H1 (cell line): ENCODE measurements at places on chromosomes 16 and 17. TPM values are rescaled to one million over a fixed set of nuclear protein-coding genes. Genes with fewer than 3 reads are reported as not detected.

DNA sequence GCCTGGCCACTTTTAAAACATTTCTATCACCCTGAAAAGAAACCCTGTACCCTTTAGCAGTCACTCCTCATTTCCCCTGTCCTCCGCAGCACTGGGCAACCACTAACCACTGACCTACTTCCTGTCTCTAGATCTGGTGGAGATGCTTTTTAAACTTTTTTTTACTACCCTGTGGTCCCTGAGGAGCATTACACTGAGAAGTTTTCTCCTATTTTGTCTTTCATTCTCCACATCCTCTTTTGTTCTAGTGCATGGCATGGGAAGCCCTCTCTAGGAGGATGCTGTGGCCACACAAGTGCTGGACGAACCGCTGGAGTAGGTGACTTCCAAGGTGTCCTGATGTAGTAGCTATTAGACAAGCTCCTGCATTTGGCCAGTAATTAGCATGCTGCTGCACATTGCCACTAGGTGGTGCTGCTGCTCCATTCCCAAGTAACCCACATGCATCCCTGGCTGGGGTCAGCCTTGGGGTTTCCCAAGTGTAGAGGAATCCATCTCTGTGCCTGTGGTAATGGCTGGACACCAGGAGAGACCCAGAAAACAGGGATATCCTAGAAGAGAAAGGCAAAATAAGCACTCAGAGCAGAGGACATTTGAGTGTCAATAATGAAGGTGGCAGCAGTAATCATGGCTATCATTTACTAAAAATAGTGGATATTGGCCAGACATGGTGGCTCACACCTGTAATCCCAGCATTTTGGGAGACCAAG lies 143.8 kb upstream of the CRHR1 start:
- H3K27ac ChIP-seq, result no peak overlapping the region
- H3K4me3 ChIP-seq, result no peak overlapping the region
- H3K27me3 ChIP-seq, result no peaks in the 10 kb centered on the region
- peak; percentile 57 for DNase-seq
- peaks cover 12% of the 10 kb centered on the region; the same call in 1 of the 2 replicates for H3K36me3 ChIP-seq

DNA sequence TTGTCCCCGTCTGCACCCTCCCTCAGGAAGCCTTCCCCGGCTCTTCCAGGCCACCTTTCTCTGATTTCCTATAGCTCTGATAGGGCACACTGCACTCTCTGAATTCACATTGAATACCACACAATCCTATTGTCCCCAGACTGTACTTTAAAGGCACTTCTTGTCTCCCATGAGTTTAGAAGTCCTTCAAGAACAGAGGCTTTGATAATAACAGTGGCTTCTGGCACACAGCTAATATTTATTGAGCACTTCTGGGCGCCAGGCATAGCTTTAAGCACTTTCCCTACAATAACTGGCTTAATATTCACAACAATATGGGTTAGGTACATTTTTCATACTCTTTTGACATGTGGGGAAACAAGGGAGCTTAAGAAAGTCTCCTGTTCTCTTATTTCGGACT lies 169.7 kb upstream of the IRX6 start:
- no peaks in the 10 kb centered on the region for H3K36me3 ChIP-seq
- no peaks in the 10 kb centered on the region for H3K27me3 ChIP-seq
- H3K27ac ChIP-seq, result no peak overlapping the region
- DNase-seq, result no peak
- no peaks in the 10 kb centered on the region for H3K4me1 ChIP-seq

- H3K27ac ChIP-seq, result no peak overlapping the region
- DNase-seq, result no peak
- H3K4me3 ChIP-seq, result no peak overlapping the region
These were observed 138.4 kb downstream of the PCTP start for GRCh38 chr17:55889271-55889670.

Gene CRHR1
- total RNA-seq, result 0.55 and 0.56 TPM in 2 replicates

GRCh38 chr17:35148144-35148543 lies 527 bp downstream of the UNC45B start:
- DNase-seq, result no peak
- H3K4me1 ChIP-seq, result 0 out of 2 replicates have a peak, but pooled peaks cover 2% of the 10 kb centered on the region
- no peaks in the 10 kb centered on the region for H3K27me3 ChIP-seq
- H3K27ac ChIP-seq, result no peak overlapping the region

Gene PYY
- 0.42 and 0.93 TPM in 2 replicates for total RNA-seq

DNA sequence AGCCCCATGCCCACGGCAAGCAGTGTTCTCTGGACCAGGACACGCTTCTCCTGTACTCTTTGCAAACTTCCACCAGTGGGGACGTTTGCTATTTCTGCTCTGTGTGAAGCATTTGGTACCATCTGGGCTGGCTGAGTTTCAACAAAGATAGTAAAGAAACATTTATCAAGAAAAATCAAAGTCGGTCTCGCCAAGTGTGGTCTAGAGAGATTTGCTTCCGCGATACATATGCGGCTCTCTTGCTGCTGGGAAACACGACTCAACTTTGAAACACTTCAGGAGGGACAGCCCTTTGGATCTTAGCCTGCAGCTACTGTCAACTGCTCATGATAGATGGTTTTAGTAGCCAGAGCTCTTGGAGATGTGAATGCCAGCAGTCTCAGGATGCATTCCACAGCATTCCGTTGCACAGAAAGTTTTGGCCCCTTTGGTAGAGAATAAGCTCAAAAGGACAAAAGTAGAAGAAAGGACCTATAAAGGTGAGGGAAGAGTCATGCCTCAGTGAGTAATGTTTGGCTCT lies 168.2 kb upstream of the CACNG3 start:
- H3K27me3 ChIP-seq, result no peaks in the 10 kb centered on the region
- DNase-seq, result no peak
- no peak overlapping the region for H3K4me3 ChIP-seq
- no peak overlapping the region for H3K27ac ChIP-seq

Gene ZNF23
- total RNA-seq, result 10.2 and 12.7 TPM in 2 replicates

Gene LRRC37A
- 1.8 and 2.9 TPM in 2 replicates for total RNA-seq
